ENCODE measurements at places on chromosomes 6 and 20.

- no peak for DNase-seq
Measured at GRCh38 chr6:26594730-26595632, 1.8 kb upstream of the ABT1 start.

DNA sequence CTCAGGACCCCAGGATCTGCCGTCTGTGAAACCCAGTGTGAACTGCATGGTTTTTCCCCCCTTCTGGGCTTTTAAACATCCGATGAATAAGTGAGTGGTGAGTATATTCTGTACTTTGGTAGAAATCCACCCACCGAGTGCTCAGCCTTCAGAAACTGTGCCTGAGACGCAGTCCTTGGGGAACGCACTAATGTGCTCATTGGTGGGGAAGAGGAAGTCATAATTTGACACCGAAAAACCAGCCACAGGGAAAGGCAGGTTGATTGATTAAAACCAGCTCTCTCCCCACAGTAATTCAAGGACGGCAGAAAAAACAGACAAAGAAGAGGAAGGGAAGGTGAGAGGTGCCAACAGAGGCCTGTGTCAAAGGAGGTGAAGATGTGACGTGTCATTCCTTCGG lies 21.7 kb downstream of the EDN3 start:
- DNase-seq, result no peak

DNA sequence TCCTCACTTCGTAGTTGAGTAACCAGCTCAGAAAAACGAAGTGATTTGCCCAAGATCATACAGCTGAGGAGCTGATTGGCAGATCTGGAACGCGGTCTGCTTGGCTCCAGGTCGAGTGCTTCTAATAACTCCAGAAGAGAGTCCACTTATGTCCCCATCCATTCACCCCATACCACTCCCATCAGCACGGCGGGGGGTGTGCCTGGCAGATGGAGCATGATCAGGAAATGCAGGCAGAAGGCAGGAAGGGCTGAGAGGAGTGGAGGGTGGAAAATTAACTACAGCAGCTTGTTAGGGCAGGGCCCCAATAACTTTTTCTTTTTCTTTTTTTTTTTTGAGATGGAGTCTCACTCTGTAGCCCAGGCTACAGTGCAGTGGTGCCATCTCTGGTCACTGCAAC lies 15.0 kb downstream of the FITM2 start:
- DNase-seq, result no peak

GRCh38 chr6:44338228-44339122 lies 4.0 kb upstream of the SPATS1 start:
- peak; percentile 33 for DNase-seq

GRCh38 chr20:23637282-23638221 lies at the start of gene CST3:
Gene CST3, minus strand, starts transcription at chr20:23637955. Its CDS starts 93 bp downstream, at chr20:23637862.
- DNase-seq, result no peak

- no peak for DNase-seq
Measured at GRCh38 chr6:151689499-151690201, 117.8 kb upstream of the ESR1 start.

- no peak for DNase-seq
Measured at GRCh38 chr6:87753131-87753685, 51.2 kb upstream of the AKIRIN2 start.

DNA sequence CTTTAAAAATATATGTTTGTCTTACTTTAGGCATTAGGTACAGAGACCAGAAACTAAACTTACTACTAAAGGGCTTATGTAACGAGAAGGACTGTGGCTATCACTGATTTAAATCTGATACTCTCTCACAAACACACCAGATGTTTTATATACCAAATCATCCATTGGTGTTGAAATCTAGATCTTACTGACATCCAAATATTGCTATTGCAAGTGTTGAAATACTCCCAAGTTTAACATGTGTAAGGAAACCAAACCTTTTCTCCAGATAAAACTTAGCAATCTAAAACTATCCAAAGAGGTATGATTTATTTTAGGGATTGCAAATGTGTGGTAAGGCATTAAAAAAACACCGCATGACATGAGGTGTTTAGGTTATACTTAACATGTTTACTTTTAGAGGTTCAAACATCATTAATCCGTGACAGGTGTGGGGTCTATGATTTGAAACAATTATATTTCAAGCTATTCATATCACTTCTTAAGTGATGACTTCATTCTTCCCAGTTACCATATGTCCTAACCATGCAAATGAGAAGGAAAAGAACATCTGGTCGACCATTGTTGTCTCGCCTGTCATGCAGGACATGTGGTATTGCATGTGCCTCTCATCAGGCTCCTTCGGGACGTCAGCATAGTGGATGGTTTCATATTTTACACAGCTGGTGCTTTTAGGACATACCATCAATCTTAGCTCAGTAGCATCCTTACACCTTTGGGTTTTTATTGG lies 168.3 kb upstream of the SPACA1 start:
- no peak for DNase-seq

GRCh38 chr6:25314509-25315175 lies 35.5 kb downstream of the CARMIL1 start:
- no peak for DNase-seq

- DNase-seq, result no peak
Measured at GRCh38 chr6:72322771-72323170, 299.1 kb upstream of the KCNQ5 start.

DNA sequence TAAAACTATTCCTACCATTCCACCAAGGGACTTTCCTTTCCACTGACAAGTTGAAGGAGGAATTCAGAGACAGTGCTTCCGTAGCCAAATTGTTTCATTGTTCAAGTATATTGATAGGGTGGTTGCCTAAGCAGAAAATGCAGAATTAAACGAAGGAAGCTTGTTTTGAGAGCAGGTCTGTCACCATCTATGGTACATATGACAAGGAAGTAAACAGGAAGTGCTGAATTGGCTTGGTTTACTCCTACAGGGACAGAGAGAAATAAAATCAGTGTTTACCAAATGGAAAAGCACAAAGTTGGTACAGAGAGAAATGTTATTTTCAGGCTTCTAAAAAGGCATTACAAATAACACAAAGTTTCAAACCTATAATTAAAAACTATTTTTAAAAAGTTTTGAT lies 421.8 kb downstream of the CDC5L start:
- no peak for DNase-seq

GRCh38 chr6:119067091-119067490 lies 11.4 kb downstream of the FAM184A start:
- no peak for DNase-seq

DNA sequence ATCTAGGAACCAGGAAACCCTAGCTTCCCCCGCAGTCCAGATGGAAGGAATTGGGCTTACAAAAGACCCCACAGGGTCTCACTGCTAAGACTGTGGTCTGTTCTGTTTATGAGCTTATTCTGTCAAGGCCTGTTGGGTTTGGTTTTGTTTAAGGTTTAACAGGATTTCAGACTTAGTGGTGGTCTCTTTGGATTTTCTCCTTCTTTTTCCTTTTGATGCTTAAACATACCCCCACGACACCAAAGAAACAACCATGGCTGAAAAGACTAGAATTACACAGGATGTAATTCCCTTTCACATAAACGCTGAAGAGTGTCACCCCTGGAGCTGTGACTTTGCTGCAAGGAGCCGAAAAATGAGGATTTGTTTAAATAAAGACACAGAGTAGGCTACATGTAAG lies 408.6 kb downstream of the PREX1 start:
- DNase-seq, result no peak

DNA sequence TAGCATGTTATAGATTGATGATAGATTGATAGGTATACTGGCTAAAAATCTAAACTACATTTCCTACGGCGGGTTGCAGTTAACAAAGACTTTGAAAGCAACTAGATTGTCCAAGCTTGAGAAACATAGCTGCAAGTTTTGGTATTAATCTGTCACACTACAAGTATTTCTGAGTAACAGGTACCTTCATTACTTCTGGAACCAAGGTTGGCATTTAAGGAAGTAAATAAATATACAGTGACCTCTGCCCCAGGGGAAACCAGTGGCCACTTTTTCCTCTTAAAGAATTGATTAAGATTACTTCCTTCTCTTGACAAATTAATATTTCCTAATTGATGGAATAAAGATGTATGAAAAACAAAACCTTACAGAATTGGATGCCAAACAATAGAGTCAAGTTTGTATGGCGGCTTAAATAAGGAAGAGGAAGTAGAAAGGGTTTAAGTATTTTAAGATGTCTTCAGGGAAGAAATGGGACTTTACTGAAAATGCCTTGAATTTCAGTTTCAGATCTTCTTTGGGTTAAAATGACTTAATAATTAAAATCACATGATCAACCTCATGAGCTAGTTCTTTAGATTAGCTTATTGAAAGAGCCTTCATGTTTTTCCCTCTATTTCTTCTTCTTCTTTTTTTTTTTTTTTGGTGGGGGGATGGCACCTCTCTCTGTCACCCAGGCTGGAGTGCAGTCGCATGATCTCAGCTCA lies 132.8 kb downstream of the DOK5 start:
- no peak for DNase-seq

- DNase-seq, result no peak
Measured at GRCh38 chr6:152173321-152173720, 365.8 kb downstream of the ESR1 start.

GRCh38 chr6:145670311-145670710 lies 65.0 kb downstream of the EPM2A start:
- DNase-seq, result no peak

DNA sequence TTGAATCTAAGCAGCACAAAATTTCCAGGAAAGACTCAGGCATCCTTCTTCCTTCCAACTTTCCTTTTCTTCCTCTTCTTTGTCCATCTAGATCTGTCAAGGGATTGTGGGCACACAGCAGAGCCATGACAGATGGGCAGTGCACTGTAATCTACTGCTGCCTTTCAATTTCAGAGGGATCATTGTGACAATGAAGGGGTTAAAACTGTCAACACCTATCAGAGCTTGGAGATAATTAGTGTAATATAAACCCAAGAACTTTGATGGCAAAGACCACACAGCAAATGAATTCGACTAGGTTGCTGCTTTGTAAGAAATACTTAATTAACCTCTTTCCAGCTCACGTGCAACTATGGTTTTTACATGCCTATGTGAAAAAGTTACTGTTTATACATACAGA lies 55.0 kb downstream of the SAMD5 start:
- DNase-seq, result no peak

GRCh38 chr6:139369568-139370282 lies 4.7 kb downstream of the CITED2 start:
- DNase-seq, result no peak

DNA sequence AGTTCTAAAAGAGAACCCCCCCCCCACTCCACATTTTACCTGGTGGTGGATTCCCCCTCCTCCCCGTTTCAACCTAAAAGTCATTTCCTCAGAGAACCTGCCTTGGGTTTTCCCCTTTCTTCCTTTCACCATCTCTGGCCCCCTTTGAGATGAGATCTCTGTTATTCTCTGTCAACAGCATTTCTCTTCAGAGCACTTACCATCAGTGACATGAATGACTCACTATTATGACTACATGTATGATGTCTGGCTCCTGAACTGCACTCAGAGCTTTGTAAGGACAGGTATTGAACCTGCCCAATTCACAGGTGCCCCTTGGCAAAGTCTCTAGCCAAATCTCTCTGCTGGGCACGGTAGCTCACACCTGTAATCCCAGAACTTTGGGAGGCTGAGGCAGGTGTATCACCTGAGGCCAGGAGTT lies 61.4 kb upstream of the JARID2 start:
- DNase-seq, result peak; percentile 8

DNA sequence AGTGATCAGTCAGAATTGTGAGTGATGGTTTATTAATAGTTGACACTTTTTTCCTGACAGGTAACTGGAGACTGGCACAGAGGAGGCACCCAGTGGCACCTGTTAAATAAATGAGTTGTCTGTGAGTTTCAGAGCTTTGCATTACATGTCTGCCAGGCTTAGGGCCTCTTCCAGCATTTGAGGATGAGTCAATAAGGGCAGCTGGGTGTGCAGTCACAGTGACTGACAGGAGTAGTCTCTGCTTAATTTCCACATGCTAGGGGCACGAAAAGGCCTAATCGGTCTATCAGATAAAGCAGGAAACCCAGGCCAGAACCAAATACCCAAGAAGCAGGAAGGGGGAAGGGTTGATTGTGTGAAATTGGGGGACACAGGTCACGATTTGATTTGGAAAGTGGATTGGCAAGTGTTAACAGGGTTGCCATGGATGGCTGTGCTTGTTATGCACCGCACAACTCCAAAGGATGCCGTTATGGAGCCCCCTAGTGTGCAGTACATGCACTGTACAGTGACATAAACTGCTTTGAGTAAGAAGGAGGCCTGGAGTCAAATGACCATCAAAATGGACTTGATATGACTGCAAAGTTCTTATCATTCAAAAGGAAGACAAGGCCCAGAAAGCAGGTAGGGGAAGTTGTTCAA lies 111.9 kb upstream of the GGTLC1 start:
- DNase-seq, result peak; percentile 10

- no peak for DNase-seq
Measured at GRCh38 chr6:166341464-166341863, 881 bp downstream of the SFT2D1 start.

GRCh38 chr6:155328539-155329459 lies 14.5 kb upstream of the TFB1M start:
- no peak for DNase-seq

GRCh38 chr6:143936347-143936746 lies 71.7 kb downstream of the PLAGL1 start:
- DNase-seq, result no peak

DNA sequence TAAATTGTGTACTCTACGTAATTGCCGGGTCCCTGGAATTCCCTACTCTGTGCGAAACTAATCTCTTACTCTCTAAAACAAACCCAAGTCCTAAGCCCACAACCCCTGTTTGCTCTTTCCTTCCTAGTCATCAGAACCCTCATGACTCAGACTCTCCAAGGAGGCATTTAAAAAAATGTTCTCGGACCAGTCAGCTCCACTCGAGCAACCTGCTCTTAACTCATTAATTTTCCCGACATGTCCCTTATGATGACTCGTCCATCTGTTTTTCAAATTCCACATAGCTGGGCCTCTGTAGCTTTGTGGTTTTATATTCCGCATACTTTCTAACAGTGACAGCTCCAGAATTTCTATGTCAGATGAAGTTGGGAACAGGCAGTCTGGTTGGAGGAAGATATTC lies 2.6 kb upstream of the MUC22 start:
- DNase-seq, result no peak

- no peak for DNase-seq
Measured at GRCh38 chr6:18605841-18606240, 218.7 kb downstream of the RNF144B start.

- DNase-seq, result no peak
Measured at GRCh38 chr20:38115205-38115604, 49.9 kb downstream of the TGM2 start.
